Activated CD8-positive, alpha-beta memory T cell treated with anti-CD3 and anti-CD28 coated beads, Interleukin-2, amount 50 U/mL, for 48 hours (primary cell): ENCODE measurements at places on chromosomes 5 and 9.

- DNase-seq, result no peak
Observed at GRCh38 chr5:41337724-41338123, 124.4 kb upstream of the C6 start.

DNA sequence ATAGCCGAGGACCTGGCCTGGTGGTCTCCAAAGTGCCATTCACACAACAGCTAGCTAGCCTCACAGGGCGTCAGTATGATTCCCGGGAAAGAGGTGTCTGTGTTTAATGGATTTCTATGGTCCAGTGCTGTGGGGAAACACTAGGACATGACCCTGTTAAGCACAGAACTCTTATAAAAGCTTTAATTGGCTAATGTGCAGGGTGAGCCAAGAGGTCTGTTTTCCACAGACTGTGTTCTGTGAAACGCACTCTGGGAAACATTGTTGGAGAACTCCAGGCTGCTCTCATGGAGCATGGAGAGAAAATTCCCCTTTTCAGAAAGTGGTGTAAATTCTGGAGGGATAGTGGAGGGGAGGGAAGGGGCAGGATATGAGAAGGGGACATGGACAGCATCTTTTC lies 331.4 kb downstream of the FBXL7 start:
- DNase-seq, result no peak

GRCh38 chr9:114037961-114038723 lies 40.0 kb downstream of the AMBP start:
- DNase-seq, result peak; percentile 20

DNA sequence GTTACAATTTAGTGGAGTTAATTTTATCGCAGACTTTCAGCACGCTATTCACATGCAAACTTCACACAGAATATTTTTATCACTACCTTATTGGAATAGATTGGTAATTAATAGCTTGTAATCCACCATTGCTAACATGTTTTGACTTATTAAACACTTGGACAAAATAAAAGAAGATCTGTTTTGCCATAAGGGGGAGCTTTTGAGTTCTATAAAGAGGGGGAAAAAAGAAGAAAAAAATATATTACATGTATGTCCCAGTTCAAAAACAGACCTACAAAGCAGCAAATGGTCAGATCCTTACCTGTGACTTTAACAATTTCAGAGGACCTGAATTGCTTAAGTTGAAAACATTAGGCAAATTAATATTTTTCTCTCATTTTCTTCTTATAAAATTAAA lies 1.2 kb upstream of the PAPPA start:
- no peak for DNase-seq

DNA sequence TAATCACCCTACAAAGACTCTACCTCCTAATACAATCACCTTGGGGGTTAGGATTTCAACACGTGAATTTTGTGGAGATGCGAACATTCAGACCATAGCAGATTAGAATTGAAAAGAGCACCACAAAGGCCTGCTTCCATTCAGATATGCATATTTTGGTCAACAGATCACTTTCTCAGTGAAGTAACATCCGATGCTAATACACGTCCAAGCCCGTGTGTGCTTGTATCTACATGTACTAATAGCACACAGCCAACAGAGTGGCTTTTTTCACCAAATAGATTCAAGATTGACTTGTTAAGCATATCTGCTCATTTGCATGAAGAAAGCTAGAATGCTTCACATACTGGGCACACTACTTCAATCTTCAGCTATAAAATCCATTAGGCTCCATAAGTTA lies 35.6 kb upstream of the SSBP2 start:
- no peak for DNase-seq

DNA sequence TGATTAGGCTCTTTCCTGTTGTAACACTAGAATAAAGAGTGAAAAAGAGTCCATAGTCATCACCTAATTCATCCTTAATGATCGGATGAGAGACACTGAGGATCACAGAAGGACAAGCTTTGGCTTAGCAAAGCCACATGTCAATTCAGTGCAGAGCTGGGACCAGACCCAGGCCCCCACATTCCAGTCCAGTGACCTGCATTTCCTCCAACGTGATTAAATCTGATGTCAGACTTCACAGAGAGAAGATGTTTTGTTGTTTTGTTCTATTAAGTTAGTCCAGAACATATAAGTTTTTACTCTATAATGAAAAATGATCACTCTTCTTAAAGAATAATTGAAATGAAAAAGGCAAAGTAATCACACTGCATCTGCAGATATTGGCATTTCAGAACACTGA lies 377.9 kb upstream of the PAPPA start:
- no peak for DNase-seq

GRCh38 chr9:104412238-104412637 lies 91.8 kb upstream of the OR13F1 start:
- no peak for DNase-seq

- DNase-seq, result no peak
Observed at GRCh38 chr5:145408048-145408341, 427.1 kb downstream of the PRELID2 start.

- DNase-seq, result no peak
Observed at GRCh38 chr5:143931986-143932385, 120.0 kb downstream of the HMHB1 start.

DNA sequence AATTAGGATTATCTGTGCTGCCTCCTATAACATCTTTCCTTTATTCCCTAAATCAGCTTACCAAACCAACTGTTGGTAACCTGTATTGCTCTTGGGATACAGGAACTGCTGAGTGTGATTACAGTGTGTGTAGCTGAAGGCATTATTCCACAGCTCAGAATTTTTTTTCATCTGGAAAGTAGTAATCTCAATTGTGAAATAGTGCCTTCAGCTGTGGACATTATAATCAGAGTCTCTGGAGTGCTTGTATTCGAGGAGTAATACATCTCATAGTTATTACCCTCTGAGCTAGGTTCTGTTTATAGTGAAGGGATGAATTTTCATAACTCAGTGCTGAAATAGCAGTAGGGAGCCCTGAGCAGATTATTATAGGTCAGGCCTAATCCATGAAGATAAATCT lies 199.5 kb downstream of the MAST4 start:
- DNase-seq, result no peak

- DNase-seq, result no peak
Observed at GRCh38 chr5:91712718-91713117, 329.6 kb upstream of the ARRDC3 start.

GRCh38 chr5:143495110-143495509 lies 91.6 kb upstream of the NR3C1 start:
- DNase-seq, result no peak

DNA sequence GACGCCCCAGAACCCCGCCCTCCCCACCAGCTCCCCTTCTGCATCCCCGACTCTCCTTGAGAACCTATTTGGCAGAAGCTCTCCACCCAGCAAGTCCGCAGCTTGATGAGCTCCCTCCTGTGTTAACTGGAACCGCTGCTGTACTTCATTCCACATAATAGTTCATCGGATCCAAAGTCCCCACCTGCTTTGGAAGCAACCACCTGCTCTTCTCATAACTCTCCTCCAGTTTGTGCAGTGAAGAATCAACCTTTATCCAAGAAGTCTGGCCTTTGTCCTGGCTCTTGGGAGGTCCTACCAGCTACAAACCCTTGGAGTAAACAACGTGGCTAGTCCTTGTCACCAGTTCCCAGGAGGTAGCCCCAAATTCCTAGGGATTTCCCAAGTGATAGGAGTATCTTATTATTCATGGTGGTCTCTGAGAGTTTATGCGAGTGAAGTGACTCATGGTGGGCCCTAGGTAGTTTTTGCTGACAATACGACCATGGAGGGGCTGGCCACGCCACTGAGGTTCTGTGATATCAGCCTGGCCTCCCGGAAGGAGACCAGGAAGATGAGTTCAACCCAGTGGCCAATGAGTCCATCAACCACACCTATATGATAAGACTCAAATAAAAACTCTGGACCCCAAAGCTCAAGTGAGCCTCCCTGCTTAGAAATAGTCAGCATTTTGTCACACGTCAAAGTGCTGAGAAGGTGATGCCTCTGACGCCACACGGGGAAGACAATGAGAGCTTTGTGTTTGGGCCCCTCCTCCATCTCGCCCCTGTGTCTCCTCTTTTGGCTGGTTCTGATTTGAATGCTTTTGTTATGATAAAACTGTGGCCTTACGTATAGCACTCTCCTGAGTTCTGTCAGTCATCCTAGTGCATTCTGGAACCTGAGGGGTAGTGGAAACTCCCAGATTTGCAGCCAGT lies 3.6 kb upstream of the IL4 start:
- no peak for DNase-seq

GRCh38 chr5:133706506-133707430 lies 94.4 kb upstream of the FSTL4 start:
- no peak for DNase-seq

GRCh38 chr5:159951387-159951786 lies 35.1 kb downstream of the ADRA1B start:
- DNase-seq, result no peak

DNA sequence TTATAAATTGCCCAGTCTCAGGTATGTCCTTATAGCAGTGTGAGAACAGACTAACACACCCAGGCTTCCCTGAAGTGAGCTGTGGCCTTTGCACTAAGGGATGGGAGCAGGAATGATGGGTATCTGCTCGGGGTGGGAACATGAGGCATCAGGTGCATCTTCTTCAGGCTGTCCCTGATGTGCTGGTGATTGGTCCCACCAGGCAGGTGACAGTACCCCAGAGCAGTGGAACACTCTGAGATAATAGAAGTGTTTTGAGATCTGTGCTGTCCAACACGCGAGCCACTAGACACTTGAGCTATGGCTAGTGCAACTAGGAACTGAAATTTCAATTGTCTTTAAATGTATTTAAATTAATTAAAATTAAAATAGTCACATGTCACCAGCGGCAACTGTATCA lies 12.8 kb upstream of the MED10 start:
- no peak for DNase-seq

DNA sequence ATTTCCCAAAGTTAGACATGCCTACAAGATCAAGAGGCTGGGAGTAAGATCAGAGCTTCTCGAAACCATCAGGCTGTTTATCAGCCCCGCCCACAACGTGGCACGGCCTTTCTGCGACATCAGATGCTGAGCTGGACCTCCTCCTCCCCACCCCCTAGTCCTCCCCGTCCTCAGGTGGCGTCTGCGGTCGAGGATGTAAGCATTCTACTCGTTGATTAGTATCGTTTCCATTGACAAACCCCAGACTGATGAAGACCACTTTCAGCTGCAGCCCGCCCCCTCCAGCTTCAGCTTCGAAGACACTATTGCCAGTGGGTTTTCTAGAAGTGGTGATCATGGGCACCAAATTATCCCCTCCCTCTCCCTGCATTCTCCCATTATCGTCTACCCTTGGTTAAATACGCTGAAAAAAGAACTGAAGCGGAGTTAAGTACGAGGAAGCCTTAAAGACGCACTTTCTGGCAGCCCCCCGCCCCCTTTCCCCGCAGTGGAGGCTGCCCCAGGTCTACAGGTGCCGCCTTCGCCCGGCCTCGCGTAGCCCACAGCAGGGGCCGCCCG lies 1.1 kb downstream of the PPIC start:
- no peak for DNase-seq

DNA sequence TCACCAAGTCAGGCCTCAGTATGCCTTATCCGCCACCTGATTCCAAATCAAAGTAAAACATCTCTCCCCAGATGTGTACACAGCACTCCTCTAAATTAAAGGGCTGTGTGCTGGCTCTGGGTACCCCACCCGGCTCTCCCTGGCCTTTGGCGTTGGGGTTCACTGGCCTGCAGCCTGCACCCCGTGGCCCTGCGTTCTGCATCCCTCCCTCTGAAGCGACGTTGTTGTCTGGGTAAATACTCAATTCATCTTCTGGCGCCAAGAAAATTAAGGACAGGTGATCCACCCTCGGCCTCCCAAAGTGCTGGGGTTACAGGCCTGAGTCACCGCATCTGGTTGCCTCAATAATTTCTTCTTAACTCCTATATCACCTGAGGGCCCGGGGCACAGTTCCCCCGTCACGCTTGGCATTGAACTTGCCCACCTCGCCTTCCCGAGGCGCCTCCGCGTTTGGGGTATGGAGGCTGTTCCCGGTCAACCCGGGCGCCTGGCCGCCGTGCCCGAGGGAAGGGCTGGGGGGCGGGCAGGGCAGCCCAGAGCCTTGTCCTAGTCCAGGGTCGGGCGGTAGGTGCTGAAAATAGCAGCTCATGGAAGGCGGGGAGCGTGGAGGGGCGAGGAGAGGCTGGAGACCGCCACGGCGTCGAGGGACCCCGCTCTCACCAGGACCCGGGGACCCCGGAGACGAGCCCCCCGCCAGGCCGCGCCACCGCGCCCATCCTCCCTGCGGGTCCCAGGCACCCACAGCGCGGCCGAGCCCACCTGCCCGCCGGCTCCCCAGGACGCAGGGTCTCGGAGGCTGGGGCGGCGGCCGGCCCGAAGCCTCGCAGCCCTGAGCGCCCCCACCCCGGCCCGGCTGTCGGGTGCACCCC lies 531 bp downstream of the ABO start:
- DNase-seq, result no peak

DNA sequence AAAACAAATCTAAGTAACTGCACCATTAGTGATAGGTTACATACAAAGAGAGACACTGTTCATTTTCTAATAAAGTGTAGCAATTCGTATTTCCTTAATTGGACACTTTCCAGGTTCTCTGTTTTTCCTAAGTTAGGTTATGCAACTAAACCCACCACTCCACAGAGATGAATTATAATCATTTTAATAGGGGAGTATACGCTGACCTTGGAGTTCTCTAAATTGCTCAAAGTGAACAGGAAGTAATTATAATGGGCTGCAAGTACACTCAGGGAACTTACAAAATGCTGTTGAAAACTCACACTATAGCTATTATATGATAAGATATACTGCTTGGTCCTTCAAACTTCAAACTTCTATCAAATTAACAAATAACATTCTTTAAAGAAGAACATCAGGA lies 18.2 kb upstream of the ADCY2 start:
- no peak for DNase-seq

DNA sequence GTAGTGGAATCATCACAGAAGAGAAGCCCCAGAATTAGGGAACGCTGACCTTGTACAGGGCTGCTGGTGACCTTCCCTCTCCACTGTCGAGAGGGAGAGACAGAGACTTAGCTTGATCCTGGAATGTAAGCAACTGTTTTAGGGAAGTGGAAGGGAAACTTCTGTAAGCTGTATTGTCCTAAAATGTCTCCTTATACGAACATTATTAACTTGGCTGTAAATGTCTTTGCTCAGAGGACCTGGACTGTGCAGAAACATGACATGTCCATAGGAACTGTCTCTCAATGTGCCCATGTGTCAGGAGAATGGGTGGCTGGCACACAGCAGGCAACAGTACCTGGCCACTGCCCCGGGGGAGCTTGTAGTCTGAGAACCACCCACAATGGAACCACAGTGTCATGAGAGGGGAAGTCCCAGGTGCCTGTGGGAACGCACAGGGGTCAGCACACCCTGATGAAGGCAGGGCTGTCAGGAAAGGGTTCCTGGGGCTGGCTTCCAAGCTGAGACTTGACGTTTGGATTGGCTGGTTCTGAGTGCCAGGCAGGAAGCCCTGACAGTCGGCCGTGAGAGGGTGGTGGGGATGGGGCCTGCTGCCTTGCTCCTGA lies 34.0 kb downstream of the DAP start:
- no peak for DNase-seq

- no peak for DNase-seq
Observed at GRCh38 chr9:27437652-27438373, 86.3 kb upstream of the IFNK start.

GRCh38 chr9:37284636-37285035 lies 137.9 kb upstream of the GRHPR start:
- no peak for DNase-seq
